Right cardiac atrium (tissue), 5 donors: ENCODE measurements at places on chromosomes 4 and X.
A peak's percentile ranks its signal among the peaks of the same experiment; 100 is the strongest.

- DNase-seq = no peak
Observed at GRCh38 chrX:53715346-53715924, 28.9 kb upstream of the HUWE1 start.

DNA sequence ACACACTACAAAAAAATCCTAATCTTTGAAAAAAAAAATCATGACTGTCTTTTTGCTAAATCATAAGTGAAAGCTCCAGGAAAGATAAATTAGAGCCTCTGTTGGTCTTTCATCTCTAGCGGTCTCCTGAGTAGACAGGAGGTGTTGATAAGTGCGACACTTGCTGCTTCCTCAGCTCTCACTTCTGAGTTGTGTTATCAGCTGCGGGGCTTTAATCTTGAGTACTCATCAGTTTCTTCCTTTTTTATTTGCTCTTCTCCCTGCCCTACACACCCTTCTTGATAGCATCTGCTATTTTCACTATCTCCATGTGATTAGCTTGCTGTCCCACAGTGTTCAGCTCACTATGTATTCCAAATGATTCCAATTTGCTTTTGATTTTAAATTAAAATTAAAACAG, 1449.2 kb downstream of the C4orf33 start:
- DNase-seq = no peak

GRCh38 chr4:21887481-21887880, 61.1 kb downstream of the KCNIP4 start:
- DNase-seq = no peak

DNA sequence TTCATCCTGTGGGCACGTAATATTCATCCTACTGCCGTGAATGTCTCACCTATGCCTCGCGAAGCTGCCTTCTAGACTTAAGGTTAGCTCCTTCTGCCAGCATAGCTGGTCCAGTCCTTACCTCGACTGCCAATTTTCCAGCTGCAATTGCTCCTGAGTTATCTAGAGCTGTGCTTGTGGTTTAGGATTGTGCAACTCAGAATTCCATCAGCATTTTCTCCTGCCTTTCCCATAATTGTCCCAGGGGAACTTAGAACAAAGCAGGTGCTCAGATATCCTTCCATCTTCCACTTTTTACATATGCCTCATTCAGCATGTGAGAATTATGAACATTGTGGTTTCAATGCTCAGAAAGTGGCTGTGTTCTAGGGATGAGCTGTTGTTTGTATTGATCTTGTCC, 131.4 kb upstream of the ADGRL3 start:
- peak; percentile 10 for DNase-seq

- no peak for DNase-seq
Observed at GRCh38 chr4:165335163-165335703, 7.8 kb downstream of the MSMO1 start.
